COR-L47 (cell line): ENCODE measurements at places on chromosomes 6 and 20.

DNA sequence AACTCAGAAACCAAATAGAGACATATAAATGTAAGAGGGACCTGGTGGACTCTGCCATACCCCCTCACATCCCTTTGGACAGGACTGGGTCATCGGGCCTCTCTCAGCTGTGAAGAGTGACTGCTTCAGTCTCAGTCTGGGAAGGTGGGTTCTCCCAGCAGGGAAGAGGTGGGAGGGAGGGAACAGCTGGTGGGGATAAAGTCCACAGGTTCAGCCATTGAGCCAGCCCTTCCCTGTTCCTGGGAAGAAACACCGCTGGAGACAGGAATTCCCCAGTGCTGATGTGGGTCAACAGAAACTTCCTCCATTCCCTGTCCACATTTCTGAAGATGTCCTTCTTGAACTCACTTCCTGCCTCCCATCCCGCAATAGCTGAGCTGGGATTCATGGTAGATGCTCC lies 209.2 kb upstream of the PMEPA1 start:
- DNase-seq = no peak

- DNase-seq = no peak
Observed at GRCh38 chr6:132391391-132392269, 9.6 kb downstream of the MOXD1 start.

DNA sequence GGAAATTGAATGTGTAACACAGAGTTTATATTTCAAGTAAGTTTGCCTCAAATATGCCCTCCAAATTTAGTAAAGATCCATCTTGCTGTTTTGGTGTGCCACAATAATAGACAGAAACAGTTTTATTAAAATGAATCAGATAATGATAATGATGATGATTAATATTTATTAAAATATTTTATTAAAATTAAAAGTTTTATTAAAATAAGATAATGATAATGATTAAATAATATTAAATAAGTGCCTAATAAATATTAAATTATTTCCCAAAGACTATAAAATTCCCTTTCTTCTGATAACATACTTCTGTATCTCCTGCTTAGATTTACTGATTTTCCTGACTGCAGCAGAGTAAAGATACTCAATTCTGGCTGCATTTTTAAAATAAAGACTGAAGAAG lies 134.5 kb downstream of the PRDM13 start:
- no peak for DNase-seq

GRCh38 chr20:43798291-43799149 lies 71.7 kb upstream of the GTSF1L start:
- DNase-seq = no peak

DNA sequence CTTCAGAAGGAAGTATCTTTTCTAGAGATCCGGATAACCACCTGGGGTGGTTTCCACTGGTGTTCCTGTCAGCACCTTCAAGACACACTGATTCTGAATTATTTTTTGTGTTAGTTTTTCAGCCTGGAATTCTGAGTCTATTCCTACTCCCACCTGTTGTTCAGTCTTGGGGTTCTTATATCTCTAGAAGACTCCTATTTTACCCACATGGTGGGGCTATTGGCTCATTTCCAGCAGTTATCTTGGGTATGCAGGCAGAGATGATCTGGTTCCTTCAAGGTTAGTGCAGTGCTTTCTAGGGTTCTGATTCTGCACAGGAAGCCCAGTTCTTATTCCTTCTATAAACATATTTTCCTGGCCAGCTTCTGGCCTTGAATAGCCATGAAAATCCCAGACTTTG lies 175.6 kb upstream of the PDE7B start:
- peak; percentile 34 for DNase-seq

DNA sequence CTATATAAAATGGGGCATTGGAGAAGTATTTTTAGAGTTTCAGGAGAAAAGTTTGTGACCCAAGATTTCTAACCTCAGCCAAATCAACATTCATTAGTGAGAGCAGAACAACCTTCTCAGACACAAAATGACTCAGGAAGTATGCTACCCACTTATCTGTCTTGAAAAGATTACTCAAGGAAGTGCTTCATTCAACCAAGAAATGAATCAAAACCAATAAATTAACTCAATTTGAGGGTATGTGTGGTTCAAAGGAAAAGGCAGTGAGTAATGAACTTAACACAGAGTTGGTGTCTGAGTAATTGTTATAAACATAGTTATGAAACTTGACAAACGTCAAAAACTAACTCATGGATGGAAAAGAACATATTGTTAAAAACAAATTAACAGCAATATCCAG lies 227.6 kb downstream of the HAO1 start:
- DNase-seq = no peak
